ENCODE measurements at places on chromosomes 1 and 21. TPM values are rescaled to one million over a fixed set of nuclear protein-coding genes. Genes with fewer than 3 reads are reported as not detected.

The GART gene
- total RNA-seq = 151 TPM

The VWA1 gene
- 49.0 TPM for total RNA-seq

The INAVA gene
- total RNA-seq = not detected

The HTR1D gene
- 1.4 TPM for total RNA-seq

The CR1L gene
- 1.00 TPM for total RNA-seq

The PRKAB2 gene
- total RNA-seq = 8.9 TPM

The NPHS2 gene
- not detected for total RNA-seq

The PFKL gene
- total RNA-seq = 137 TPM

The SLC25A33 gene
- 5.7 TPM for total RNA-seq

The RSBN1 gene
- total RNA-seq = 10.5 TPM

The SH2D2A gene
- total RNA-seq = 0.33 TPM

All from mammary microvascular endothelial cell (primary cell).